ENCODE measurements at places on chromosomes 11 and 22. TPM values are rescaled to one million over a fixed set of nuclear protein-coding genes. Genes with fewer than 3 reads are reported as not detected.

The CECR2 gene
- 67.8 TPM for total RNA-seq

The EIF3M gene
- 1,051 TPM for total RNA-seq

The MS4A12 gene
- total RNA-seq: not detected

The ALKBH8 gene
- total RNA-seq: 11.8 TPM

The GLYATL1B gene
- total RNA-seq: not detected

The BEST1 gene
- total RNA-seq: not detected

The CCDC15 gene
- total RNA-seq: 7.4 TPM

The FBLN1 gene
- 84.3 TPM for total RNA-seq

The MPPED1 gene
- total RNA-seq: 2.0 TPM

The PNPLA5 gene
- 0.11 TPM for total RNA-seq
